ENCODE measurements at places on chromosomes 16 and 17. TPM values are rescaled to one million over a fixed set of nuclear protein-coding genes. Genes with fewer than 3 reads are reported as not detected.

ASPHD1 gene
- total RNA-seq: 0.33 TPM

CD300H gene
- total RNA-seq: not detected

PPP1R1B gene
- not detected for total RNA-seq

PDXDC1 gene
- 47.0 TPM for total RNA-seq

CSNK1D gene
- total RNA-seq: 139 TPM

BCL6B gene
- 6.7 TPM for total RNA-seq

NOD2 gene
- 6.5 TPM for total RNA-seq

- no peaks in the 10 kb centered on the region for H3K27me3 ChIP-seq
- H3K4me3 ChIP-seq: no peak overlapping the region
- no peaks in the 10 kb centered on the region for H3K36me3 ChIP-seq
Observed at GRCh38 chr17:27349540-27350021, 55.7 kb downstream of the WSB1 start.

DNA sequence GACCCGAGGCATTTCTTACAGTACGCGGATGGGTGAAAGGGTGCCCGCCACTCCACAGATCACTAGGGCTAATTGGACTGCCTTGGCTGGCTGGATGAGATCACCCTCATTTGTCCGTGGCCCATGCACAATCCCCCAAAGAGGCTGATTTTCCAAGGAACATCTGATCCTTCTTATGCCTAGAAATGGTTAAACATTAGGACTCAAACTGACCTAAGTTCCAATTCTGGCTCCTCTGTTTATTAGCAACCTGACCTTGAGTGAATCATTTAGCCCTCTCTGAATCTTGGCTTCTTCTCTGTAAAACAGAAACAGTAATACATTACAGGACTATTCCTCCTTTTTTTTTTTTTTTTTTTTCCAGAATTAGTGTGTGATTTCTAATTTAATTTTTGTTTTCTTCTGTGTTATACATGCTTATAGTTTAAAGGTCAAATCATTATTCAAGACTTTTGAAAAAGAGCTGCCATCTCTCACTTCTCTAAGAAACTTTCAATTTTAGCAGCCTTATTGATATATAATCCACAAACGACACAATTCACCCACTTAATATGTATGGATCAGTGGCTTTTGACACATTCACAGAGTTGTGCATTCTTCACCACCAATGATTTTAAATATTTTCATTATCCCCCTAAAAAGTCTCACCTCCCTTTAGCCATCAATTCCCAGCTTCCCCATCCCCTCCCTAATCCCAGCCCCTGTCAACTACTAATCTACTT is 45.4 kb upstream of the TMEM132E start:
- H3K27ac ChIP-seq: no peak overlapping the region
- no peak for DNase-seq
- H3K36me3 ChIP-seq: no peaks in the 10 kb centered on the region
- no peak overlapping the region for H3K4me3 ChIP-seq
- H3K4me1 ChIP-seq: no peaks in the 10 kb centered on the region

DNA sequence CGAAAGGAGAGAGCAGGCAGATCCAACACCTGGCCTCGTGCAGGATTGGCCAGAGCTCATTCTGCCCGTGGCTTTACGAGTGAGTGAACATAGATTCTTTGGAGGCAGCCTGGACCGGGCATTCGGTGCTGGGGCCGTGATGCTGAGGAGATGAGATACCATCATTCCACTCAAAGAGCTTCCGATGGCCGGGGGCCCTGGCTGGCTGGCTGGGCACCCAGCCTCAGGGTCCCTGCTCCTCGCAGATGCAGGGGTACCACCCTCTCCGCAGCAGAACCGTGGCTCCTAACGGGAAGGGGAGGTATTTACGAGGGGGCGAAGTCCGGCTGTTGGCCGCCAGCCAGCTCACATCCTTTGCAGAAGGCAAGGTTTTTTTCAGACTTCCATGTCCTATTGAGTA is 66.1 kb upstream of the FOXF1 start:
- no peaks in the 10 kb centered on the region for H3K4me1 ChIP-seq
- peaks cover 12% of the 10 kb centered on the region for H3K27me3 ChIP-seq
- H3K27ac ChIP-seq: no peak overlapping the region
- H3K4me3 ChIP-seq: no peak overlapping the region
- no peak for DNase-seq

GRCh38 chr17:29778956-29779811 is 150.8 kb downstream of the SSH2 start:
- H3K27me3 ChIP-seq: no peaks in the 10 kb centered on the region
- DNase-seq: peak; percentile 85
- H3K4me3 ChIP-seq: no peak overlapping the region
- H3K4me1 ChIP-seq: peaks cover 9% of the 10 kb centered on the region
- H3K27ac ChIP-seq: no peak overlapping the region

GRCh38 chr17:7392696-7393612 is 1.4 kb downstream of the PLSCR3 start:
- no peaks in the 10 kb centered on the region for H3K27me3 ChIP-seq
- H3K36me3 ChIP-seq: peaks cover 4% of the 10 kb centered on the region
- H3K4me3 ChIP-seq: peak overlapping the region; percentile 94
- no peak for DNase-seq
- H3K27ac ChIP-seq: no peak overlapping the region

DNA sequence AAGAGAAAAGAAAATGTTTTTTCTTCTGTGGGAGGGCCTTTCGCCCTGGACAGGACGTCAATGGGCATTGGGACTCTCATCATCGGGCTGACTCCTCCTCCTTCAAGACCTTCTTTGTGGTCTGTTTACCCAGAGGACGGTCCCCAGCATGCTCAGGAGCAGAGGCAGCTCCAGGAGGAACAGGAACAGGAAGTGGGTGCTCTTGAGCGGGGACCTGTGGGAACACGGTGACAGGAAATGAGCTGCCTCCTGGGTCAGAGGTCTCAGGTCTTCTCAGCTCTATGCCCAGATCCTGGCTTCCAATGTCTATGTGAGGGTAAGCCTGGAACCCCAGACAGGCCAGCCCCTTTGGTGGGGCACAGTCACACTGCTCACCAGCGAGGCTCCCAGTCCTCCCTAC is 12.2 kb downstream of the CD300LD start:
- peaks cover 17% of the 10 kb centered on the region for H3K27me3 ChIP-seq
- H3K36me3 ChIP-seq: no peaks in the 10 kb centered on the region
- H3K27ac ChIP-seq: no peak overlapping the region
- no peak for DNase-seq

DNA sequence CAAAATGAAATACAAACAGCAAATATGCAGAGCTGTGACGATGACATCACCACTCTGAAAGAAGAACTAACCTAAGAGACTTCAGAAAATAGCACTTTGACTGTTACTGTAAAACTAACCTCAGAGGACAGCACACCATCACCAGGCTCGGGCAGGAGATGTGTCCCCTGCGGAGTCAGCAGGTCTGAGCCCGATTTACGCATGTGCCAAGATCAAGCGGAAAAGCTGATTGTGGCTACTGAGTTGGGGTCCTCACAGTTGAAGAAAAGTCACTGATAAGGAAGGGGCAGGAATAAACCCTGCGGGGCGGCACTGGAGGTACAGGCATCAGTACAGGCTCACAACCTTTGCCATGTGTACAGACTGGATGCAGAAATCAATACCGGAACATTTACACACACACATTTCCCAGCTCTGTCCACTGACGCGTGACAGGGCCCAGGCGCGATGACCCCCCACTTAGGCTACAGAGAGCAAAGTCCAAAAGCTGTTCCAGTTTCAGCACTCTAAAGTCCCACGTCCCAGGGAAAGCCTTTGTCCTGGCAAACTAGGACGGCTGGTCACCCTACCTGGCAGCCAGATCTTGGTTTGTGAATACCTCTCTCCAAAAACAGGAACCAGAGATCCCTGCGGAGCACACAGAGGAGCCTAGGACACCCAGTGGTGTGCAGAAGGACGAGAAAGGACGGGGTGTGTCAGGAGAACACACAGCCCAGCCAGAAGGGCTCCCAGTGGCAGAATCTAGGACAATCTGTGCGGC is 21.5 kb downstream of the TRAP1 start:
- no peak overlapping the region for H3K4me3 ChIP-seq
- H3K4me1 ChIP-seq: peaks cover 15% of the 10 kb centered on the region
- H3K27ac ChIP-seq: no peak overlapping the region
- H3K36me3 ChIP-seq: peaks cover 2% of the 10 kb centered on the region
- DNase-seq: no peak

DNA sequence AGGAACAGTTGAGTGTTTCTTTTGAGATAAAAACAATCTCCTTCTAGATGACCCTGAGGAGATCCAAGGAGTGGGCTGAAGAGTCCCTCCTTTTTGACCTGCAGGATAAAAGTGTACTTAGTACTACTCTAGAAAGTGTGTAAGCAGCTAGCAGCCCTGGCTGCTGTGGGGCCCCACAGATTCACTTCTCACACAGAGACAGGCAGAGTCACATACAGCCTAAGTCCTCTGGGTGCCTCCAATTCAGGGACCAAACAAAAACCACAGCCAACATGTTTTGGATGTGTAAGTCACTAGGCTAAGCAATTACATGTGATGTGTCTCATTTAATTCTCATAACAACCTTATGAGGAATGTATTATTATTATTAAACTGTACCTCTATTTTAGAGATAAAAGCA is 97.1 kb downstream of the TMEM100 start:
- H3K36me3 ChIP-seq: no peaks in the 10 kb centered on the region
- no peak overlapping the region for H3K4me3 ChIP-seq
- DNase-seq: no peak
- H3K27ac ChIP-seq: peak overlapping the region; percentile 12

DNA sequence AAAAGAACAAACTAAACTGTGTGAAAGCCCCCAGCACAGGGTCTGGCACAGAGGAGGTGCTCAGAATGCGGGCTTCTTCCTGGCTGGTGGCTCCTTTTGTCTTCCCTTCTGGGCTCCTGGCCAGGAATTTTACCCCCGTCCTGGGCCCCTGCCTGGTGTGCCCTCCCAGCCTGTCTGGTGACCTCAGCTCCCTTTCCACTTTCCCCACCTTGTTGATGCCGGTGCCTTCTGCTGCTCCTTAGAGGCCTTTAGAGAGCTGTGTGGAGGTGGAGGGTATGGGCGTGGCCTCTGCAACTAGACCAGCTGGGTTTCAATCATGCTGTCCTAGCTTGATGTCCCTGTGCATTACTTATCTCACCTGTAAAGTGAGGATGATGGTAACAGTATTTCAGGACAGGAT is 16.8 kb downstream of the PIRT start:
- no peaks in the 10 kb centered on the region for H3K27me3 ChIP-seq
- no peaks in the 10 kb centered on the region for H3K36me3 ChIP-seq
- no peak for DNase-seq
- no peak overlapping the region for H3K4me3 ChIP-seq
- H3K4me1 ChIP-seq: no peaks in the 10 kb centered on the region

DNA sequence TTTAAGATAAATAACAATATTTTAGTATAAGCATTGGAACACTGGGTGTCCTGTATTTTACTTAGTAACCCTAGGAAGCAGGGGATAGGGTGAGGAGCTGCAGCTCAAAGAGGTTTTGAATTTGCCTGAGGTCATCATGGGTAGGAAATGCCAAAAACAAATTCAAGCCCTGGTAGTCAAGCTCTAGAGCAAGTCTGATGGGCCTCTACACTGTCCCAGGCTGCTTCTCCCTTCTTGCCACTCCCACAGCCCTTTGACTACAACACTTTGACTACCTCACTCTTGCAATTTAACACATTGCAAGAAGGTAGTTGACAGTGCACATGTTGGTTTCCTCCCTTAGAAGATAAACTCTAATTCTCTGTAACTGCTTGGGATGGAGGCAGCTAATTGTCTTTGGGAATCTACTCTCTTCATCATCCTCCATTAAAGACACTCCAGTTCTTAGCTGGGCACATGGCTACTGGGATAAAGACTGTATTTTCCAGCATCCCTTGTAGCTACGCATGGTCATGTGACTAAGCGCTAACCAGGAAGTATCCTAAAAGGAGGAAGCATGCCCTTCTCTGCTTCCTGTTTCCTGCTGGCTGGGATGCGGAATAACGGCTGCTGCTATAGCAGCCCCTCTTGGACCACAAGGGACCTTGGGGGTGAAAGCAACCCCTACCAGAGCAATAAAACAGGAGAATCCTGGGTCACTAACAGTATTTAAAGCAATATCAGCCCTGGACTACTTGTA is 30.7 kb upstream of the SSTR2 start:
- H3K36me3 ChIP-seq: no peaks in the 10 kb centered on the region
- H3K4me1 ChIP-seq: no peaks in the 10 kb centered on the region
- no peak for DNase-seq
- no peak overlapping the region for H3K4me3 ChIP-seq

- no peak for DNase-seq
- no peak overlapping the region for H3K4me3 ChIP-seq
- peaks cover 20% of the 10 kb centered on the region for H3K4me1 ChIP-seq
- H3K27me3 ChIP-seq: no peaks in the 10 kb centered on the region
Observed at GRCh38 chr16:46785076-46785845, 37.1 kb upstream of the MYLK3 start.

DNA sequence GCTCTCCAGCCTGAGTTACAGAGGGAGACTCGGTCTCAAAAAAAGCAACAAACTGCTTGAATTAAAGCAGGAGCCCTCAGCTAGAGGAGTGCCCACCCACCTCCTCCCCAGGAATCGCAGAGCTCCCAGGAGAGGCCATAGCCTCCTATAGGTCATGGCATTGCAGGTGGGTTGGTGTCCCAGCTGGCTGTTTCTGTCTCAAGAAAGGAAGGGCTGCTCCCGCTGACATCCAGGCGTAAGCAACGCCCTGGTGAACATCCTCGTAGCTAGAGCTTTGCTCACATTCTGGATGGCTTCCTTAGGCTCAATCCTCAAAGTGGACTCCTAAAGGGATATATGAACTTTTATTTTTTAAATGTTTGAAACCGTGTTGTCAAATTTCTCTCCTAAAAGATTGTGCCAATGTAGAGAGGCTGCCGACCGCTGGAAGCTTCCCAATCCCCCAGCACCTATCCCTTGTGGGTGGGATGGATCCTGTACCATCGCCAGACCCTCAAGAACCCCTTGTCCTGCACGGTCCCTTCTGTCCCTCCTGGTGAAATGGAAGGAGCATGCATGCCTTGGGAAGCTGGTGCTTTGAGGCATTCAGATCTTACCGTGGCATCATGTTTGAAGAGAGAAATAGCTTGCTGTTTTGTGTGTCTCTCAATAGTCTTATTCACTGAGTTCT is 5.9 kb downstream of the NLRC5 start:
- no peaks in the 10 kb centered on the region for H3K27me3 ChIP-seq
- H3K4me1 ChIP-seq: peaks cover 86% of the 10 kb centered on the region
- H3K36me3 ChIP-seq: peaks cover 43% of the 10 kb centered on the region
- DNase-seq: no peak

DNA sequence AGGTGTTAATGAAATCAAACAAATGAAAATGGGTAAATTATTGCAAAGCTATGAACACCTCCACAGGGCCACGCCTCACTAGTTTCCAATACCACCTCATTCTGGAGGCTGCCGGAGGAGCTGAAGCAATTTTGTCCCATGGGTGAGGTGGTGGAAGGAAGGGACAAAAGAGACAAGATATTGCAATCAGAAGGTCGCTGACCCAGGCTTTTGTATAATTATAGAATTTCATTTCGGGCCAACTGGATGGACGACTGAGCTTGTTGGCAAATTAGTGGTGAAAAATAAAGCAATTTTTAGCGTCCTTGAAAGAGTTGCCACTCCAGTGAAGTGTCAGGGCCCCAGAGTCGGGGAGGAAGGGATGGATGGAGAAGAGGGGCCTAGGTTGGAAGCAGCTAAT is 147.9 kb downstream of the CYLD start:
- no peak for DNase-seq
- no peaks in the 10 kb centered on the region for H3K4me1 ChIP-seq
- H3K36me3 ChIP-seq: no peaks in the 10 kb centered on the region
- H3K27me3 ChIP-seq: no peaks in the 10 kb centered on the region

GRCh38 chr17:78981010-78981888 is 1.5 kb upstream of the LGALS3BP start:
- peaks cover 2% of the 10 kb centered on the region for H3K27me3 ChIP-seq
- peaks cover 23% of the 10 kb centered on the region for H3K4me1 ChIP-seq
- H3K4me3 ChIP-seq: no peak overlapping the region
- no peaks in the 10 kb centered on the region for H3K36me3 ChIP-seq
- DNase-seq: no peak

Data from activated CD8-positive, alpha-beta memory T cell treated with anti-CD3 and anti-CD28 coated beads, Interleukin-2, amount 10 ng/mL, durations not matched to agents 7 days and 5 days (primary cell).